ENCODE measurements at places on chromosomes 1 and 21.

DNA sequence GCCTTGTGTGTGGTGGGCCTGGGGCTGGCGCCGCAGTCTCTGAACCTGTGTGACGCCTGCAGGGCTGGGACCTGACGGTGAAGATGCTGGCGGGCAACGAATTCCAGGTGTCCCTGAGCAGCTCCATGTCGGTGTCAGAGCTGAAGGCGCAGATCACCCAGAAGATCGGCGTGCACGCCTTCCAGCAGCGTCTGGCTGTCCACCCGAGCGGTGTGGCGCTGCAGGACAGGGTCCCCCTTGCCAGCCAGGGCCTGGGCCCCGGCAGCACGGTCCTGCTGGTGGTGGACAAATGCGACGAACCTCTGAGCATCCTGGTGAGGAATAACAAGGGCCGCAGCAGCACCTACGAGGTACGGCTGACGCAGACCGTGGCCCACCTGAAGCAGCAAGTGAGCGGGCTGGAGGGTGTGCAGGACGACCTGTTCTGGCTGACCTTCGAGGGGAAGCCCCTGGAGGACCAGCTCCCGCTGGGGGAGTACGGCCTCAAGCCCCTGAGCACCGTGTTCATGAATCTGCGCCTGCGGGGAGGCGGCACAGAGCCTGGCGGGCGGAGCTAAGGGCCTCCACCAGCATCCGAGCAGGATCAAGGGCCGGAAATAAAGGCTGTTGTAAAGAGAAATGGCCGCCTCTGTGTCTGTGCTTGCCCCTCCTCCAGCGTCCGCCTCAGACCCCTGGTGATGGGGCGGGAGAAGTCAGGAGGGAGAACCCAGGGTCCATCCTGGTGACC lies 788 bp downstream of the ISG15 start:
- no peak for DNase-seq

DNA sequence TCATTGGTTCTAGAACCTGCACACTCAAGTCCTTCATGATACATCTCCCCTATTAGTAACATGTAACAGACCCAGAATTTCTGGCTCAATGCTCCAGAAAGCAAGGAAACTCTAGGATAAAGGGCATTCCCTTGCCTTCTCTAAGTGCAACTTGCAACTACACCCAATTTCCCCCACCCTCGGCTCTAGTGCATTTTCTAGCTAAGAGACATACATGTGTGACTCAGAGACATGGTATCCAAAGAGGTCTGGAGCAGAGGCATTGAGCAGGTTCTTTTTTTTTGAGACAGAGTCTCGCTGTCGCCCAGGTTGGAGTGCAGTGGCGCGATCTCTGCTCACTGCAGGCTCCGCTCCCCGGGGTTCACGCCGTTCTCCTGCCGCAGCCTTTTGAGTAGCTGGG lies 132.9 kb downstream of the ZC3H11B start:
- DNase-seq = no peak

DNA sequence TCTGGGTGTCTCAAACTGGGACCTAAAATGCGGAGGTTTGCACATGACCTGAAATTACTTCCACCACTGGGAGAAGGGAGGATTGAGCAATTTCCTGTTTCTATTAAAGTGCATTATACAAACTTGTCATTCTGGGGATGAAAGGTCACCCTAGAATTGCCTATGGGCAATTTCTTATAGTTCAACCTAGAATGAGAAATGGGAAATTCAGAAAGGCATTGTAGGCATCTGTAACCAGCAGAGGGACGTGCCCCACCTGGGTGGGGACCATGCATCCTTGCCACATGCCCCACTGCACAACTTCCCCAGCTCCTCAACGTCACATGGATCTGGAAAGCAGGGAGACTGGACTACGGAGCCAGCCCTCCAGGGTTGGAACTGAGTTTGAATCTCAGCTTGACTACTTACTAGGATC lies 47.0 kb downstream of the MRPL39 start:
- DNase-seq = no peak

GRCh38 chr1:157770442-157771043 lies 6.4 kb downstream of the FCRL2 start:
- DNase-seq = no peak

GRCh38 chr1:1371364-1371745 lies 3.7 kb downstream of the AURKAIP1 start:
- DNase-seq = no peak

Data from stimulated activated CD4-positive, alpha-beta T cell treated with anti-CD3 and anti-CD28 coated beads, Interleukin-1b, Interleukin-23, amount 100 ng/mL, for 1 hour (primary cell).